CD8-positive, alpha-beta T cell (primary cell): ENCODE measurements at places on chromosomes 2 and 18.

DNA sequence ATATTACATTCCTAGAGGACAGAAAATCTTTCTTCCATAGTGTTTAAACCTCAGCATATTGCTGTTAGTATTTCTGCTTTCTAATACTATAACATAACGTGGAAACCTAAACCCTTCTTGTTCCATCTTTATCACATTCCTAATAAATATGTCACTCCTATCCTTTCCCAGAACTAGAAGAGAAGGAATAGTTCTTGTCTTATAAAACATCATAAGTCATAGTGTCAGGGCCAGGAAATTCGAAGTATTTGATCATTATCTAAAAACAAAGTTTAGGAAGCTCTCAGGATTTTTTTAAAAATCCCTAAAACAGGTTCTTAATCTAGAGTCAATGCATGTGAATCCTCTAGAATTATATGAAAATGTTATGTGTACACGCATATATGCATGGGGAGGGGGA lies 2.0 kb downstream of the NHEJ1 start:
- no peak for DNase-seq

GRCh38 chr2:136212426-136213378 lies 94.8 kb upstream of the CXCR4 start:
- DNase-seq = no peak

DNA sequence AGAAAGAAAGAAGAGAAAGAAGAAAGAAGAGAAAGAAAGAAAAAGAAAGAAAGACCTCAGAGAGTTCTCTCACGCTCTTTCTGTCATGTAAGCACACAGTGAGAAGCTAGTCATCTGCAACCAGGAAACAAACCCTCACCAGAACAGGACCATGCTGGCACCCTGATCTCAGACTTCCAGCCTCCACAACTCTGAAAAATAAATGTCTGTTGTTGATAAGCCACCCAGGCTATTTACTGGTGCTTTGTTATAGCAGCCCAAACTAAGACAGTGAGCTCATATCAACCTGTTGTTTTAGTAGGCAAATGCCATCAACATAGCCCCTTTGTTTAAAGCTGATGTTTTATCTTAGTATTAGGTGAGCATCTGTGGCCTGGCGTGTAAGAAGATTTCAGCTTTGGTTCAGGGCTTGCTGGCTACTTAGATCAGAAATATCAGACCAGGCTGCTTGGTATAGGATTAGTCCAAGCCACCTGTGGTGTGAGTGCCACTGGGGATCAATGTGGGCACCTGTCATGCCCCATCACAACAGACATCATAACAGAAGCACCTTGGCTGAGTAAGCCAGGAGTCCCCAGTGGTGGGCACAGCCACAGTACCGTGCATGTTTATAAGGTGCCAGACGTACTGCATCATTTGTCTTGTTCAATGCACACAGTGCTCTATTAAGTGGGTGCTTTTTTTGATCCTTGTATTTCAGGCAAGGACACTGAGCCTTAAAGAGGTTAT lies 94.4 kb downstream of the LBH start:
- peak; percentile 31 for DNase-seq

DNA sequence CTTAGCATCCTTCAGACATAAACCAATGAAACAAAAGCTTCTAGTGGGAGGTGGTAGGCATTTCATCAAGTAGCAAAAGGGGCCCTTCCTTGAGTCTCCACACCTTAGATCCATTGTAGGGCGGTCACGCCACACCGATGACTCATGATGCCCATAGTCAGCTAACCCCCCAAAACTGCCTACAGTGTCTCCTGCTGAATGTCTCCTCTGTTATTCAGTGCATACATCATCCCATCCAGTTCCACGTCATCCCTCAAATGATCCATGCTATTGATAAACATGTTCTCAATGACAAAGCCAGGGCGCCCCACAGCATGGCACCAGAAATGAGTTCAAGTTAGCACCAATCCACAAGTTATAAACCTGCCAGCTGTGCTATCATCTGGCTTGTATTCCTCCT lies 57.4 kb upstream of the ACKR3 start:
- DNase-seq = no peak

GRCh38 chr18:47847635-47848034 lies 82.8 kb downstream of the SMAD2 start:
- DNase-seq = no peak

DNA sequence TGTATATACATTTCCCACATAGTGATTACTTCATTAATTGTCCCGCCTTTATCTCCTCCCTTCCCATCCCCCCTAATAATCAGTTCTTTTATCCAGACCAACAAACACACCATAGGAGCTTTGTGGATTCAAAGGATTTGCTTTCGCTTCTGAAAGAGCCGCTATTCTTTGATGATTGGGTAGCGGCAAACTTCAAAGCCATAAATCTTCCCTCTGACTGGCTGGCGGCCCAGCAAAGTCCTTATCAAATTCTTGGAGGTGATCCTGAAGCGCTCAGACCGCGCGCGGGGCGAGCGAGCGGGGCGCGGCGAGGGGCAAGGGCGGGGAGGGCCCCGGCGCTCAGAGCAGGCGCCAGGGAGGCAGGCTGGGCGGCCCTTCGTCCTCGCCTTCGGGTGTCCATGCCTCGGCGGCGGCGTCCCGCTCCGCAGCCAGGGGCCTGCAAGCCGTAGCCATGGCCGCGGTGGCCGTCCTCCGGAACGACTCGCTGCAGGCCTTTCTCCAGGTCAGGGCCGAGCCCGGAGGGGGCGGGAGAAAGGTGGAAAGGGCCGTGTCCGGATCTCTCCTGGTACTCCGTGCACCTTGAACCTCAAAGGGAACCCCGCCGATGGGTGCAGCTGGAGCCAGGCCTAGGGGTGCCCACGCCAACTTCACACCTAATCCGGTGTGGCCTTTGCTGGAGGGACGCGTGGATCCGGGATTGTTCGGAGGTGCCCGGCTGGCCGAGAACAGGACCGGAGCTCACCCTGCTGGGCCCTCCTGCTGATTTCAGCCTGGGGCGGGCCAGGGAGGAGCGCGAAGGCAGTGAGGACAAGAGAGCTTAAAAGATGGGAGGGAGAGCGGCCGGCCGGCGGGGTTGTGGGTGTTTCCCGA lies at the start of gene SP5:
Gene SP5, plus strand, starts transcription at position 276 of the 870 bp plus-strand sequence. Its CDS starts 176 bp downstream, at position 452.
- peak; percentile 62 for DNase-seq

DNA sequence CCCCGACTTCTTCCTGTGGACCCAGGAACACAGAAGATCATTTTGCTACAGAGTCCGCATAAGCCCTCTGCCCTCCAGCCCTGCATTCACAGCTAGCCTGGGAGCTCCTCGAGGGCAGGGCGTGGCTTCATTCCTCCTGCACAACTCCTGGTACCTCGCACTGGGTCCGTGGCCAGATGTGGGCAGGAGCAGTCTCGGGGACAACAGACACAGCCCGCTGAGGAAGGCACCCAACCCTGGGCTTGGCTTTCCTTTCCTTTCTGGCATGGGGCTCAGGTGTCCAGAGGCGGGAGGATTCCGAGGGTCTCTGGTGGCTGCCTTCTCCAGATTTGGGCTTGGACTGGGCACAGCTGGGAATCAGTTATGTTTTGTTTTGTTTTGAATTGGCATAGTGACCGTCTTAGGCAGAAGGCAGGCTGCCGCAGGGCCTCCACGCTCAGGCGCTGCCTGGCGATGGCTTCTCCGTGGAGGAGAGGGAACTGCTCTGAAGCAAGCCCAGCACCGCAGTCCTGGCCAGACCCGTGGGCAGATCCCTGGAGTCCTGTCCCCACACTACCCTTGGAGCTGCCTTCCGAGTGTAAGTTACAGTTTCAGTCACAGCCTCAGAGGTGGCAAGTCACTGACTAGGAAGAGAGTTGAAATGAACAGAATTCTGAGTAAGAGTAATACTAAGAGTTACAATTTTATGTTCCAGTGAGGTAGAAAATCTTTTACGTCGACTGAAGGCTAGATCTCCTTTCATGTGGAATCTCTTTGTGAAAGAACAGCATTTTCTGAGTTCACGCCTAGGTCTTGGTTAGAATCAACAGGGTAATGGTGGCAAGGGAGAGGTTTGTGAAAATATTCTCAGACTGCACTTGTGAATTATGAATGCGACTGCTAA lies 47.9 kb downstream of the LDLRAD4 start:
- DNase-seq = no peak

DNA sequence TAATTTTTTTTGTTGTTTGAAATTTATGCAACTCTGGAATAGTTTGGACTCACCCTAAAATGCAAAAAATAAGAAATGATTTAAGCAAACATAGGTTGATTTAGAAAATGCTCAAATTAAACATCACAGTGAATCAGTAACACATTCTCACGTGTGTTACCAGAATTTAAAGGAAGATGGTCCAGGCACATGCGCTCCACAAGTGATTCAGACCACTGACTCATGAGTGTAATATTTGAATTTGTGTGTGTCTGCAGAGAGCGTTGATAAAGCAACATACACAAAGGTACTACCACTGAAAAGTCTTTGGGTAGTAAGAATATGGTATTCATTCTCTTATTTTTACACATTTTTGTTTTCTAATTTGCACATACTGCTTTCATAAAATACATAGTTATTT lies 7.9 kb downstream of the SS18 start:
- no peak for DNase-seq

DNA sequence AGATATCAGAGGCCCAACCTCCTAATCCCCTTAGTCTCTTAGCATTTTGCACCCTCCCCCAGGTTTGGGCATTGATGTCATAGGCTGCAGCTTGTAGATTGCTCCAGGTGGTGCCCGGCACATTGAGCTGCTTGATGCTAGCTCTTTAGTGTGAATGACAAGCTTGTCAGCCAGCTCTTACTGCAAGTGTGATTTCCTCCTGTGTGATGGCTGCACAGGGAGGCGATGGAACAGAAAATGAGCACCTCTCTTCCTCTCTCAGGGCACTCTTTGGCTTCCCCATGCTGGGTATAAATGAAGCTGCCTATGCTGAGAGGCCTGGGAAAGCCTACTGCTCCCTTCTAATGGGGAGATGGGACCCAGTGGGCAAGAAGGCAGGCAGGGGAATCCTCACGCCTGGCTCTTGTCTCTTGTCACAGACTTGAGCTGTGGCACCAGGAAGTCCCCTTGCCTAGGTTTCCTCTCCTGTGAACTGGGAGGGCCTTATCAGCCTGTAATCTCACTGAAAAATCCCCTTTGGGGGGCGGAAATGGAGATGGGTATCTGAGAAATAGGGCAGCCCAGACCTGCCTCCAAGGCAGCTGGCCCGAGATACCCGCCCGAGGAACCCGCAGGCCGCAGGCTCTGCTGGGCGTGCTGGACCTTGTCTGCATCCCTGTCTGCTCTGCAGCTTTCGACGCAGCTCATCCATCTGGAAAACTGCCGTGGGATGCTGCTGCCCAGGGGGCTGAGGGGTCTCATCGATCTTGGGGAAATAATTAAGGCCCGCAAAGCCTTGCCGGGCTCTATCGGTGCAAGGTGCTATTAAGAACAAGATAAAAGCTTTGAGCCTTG lies 163.5 kb upstream of the CXCR4 start:
- DNase-seq = peak; percentile 27

- no peak for DNase-seq
These were observed 17.8 kb upstream of the SMAD7 start for GRCh38 chr18:48968412-48969215.

- no peak for DNase-seq
These were observed 73.3 kb upstream of the PPP1CB start for GRCh38 chr2:28678175-28678855.

- DNase-seq = no peak
These were observed 266.8 kb downstream of the ALPK2 start for GRCh38 chr18:58362027-58362575.
